ENCODE measurements at places on chromosomes 7 and 10.
A peak's percentile ranks its signal among the peaks of the same experiment; 100 is the strongest.

GRCh38 chr7:1076184-1077072 is 11.5 kb upstream of the GPER1 start:
- DNase-seq = no peak

- no peak for DNase-seq
Observed at GRCh38 chr7:30931929-30932540, 20.4 kb downstream of the AQP1 start.

- DNase-seq = peak; percentile 76
Observed at GRCh38 chr7:131546583-131547141, 9.8 kb downstream of the PODXL start.

DNA sequence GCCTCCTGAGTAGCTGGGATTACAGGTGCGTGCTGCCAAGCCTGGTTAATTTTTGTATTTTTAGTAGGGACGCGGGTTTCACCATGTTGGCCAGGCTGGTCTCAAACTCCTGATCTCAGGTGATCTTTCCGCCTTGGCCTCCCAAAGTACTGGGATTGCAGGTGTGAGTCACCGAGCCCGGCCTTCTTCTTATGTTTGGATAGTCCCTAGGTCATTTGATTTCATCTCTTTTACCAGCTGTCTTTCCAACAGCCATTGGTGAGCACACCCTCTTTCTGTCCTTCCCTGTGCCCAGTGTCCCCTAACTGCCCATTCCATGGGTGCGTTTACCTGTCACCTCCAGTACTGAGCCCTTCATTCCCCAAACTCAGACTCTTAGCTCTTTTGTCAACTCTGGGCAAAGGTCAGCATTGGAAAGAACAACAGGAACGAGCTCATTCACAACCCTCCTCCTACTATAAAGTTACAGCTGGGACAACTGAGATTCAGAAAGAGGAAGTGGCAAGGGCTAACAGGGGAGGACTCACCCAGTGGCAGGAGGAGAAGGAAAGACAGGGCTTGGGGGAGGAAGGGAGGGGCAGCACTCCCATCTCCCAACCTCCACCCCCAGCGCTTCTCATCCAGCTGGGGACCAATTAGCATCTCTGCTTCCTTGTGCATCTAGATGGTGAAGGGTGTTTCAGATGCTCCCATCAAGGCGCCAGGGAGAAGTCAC is 5.6 kb downstream of the SSC4D start:
- no peak for DNase-seq

DNA sequence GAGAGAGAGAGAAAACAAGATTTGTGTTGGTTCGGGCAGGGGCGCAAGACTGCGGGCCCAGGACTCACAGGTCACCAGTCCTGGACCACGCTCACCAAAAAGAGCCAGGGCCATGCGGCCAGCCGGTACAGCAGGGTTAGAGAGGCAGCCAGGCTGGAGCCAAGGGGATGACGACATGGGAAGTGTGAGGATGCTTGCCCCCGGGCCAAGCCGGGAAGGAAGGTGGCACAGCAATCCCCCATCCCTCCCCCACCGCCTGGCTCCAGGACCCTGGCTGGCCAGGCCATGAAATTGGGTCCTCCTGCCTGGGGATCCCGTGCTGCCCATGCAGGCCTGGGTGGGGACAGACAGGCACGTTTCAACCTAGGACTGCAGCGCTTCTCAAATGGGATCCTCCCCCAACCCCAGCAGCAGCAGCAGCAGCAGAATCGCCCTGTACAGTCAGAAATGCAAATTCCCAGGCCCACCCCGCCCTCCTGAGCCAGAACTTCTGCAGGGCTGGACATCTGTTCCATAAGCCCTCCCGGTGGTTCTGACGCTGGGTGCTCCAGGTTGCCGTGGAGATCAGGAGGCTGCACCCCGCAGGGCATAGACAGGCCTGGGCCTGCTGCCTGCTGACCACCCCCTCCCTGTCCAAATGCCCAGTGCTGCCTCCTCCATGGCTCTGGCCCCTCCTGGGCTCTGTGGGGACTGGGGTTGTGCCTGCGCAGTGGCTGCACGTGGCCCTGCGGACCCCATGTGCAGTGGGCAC is 35.0 kb downstream of the YKT6 start:
- peak; percentile 66 for DNase-seq

- no peak for DNase-seq
Observed at GRCh38 chr10:78442836-78443550, 409.3 kb downstream of the RPS24 start.

DNA sequence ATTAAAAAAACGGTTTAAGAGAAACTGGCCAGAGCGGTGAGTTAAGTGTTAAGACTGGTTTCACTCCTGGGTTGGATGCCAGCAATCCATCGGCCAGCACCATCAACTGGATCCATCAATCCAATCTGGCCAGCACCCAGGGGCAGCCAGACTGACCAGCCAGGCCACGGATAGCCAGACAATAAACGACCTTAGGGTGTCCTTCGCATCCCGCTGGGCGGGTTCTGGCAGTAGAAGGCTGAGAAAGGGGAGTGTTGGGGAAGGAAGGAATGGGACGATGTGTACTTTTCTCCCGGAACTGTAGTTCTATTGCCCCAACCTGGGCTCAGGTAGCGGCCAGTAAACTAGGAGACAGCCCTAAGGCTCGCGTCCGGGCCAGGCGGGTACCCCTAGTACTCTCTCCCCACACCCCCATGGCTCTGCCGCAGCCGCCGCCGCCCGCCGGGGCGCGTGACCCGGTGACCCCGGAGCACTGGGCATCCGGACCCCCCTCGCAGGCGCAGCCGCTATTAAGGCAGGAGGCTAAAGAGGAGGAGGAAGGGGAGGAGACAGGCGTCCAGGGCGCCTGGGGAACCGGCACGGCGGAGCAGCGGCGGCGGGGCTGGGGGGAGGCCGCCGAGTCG is at the start of gene CASD1:
Gene CASD1, plus strand, starts transcription at position 546 of the 623 bp plus-strand sequence. CDS start 276 bp downstream, outside the sequence.
- peak; percentile 75 for DNase-seq

DNA sequence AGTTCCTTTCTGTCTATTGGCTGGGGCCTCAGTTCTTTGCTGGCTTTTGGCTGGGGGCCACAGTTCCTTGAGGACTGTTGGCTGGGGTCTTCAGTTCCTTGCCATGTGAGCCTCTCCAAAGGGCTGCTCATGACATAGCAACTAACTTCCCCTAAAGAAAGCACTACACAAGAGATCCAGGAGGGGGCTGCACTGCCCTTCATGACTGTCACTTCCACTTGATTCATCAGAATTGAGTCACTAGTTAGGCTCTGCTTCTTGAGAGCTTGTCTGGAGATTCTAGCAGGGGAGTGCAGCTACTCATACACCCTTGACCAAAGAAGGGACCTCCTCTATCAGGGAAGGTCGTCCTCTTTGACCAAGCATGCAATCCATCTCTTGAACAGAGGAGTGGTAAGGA is 38.0 kb upstream of the MKX start:
- peak; percentile 47 for DNase-seq

DNA sequence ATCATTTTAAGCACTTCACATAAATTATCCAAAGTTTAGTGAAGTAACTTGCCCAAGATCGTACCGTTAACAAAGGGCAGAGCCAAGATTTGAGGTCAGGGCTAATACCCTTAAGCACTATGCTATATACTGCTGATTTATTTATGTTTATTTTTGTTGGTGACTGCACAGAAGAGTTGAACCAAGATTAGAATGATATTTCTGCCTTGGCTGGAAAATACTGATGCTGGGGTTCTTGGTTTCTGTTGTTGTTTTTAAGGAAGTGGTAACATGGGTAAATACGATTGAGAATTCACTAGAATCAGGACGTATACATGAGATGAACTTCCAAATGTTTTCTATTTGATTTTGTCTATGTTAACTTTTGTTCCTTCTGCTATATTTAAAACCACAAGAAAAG is 9.3 kb downstream of the ADD3 start:
- DNase-seq = no peak

- DNase-seq = no peak
Observed at GRCh38 chr10:22693371-22693784, 21.0 kb downstream of the PIP4K2A start.

DNA sequence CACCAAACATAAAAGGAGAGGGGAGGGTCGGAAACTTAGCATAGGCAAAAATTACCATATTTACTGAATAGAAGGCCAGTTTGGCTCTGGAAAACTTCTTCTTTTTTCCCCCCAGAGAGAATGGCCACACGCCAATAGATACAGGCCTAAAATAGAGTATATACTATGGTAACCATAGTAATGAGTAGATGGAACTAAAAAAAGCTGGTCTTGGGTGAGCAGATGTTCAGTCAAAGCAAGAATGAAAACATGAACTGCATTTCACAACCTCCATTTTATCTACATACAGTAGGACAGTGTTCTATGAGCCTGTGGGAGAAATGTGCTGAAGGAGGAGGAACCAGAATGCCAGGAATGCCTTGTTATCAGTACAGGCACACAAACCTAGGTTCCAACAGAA is 141.7 kb upstream of the SEMA3A start:
- DNase-seq = no peak

Data from NCI-H82 (cell line).